ENCODE measurements at places on chromosomes 2 and 18. TPM values are rescaled to one million over a fixed set of nuclear protein-coding genes. Genes with fewer than 3 reads are reported as not detected.

KLF11 gene
- total RNA-seq = 13.3 TPM

RAD51AP2 gene
- 0.25 TPM for total RNA-seq

C2orf42 gene
- total RNA-seq = 14.5 TPM

MSTN gene
- total RNA-seq = 2.5 TPM
